ENCODE measurements at places on chromosomes 1 and 21. TPM values are rescaled to one million over a fixed set of nuclear protein-coding genes. Genes with fewer than 3 reads are reported as not detected.

The CHODL gene
- polyA plus RNA-seq, result 2.6 TPM

DNA sequence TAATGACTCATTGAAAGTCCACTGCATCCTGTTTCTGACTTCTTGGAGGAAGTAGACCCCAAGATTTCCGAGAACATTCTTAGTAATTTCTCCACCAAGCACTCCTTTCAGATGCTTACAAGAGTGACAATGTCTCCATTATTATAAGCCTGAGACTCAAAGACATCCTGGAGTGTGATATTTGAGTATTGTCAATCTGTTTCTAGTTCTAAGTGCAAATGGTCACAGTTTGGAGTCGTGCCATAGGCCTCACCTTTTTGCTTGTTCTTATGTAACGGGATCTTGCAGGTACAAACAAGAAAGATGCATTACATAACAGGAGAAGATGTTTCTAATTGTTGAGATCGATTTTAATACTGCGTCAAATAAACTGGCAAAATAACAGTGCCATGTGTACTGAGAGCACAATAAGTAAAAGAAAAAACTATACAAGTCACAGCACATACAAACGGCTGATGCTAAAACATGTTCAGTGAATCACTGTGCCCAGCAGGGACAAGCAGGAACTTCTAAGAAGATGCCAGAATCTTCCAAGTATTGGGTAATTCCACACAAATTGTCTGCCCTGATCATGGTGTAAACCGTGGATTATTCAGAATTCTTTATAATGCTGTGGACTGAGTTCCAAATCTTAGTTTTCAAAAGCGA is 54.1 kb downstream of the CD2 start:
- DNase-seq, result no peak

- no peak for DNase-seq
Observed at GRCh38 chr1:245578771-245579170, 424.0 kb downstream of the KIF26B start.

DNA sequence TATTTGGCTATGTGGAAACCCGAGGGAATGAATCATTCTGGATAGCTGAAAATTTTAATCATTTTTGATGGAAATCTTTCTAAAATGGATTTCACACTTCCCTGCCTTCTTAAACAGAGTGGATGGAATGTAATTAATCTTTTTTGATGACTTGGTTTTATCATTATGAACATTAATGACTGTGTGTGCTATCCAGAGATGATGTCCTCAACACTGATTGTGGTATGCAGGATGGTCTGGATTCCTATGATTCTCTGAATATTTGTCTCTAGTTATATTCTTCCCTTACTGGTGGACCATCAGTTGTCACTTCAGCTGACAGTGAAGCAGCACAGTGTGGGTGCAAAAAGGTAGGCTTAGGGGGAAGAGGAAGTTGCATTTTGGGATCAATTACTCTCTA is 513.5 kb downstream of the LMO4 start:
- DNase-seq, result no peak

DNA sequence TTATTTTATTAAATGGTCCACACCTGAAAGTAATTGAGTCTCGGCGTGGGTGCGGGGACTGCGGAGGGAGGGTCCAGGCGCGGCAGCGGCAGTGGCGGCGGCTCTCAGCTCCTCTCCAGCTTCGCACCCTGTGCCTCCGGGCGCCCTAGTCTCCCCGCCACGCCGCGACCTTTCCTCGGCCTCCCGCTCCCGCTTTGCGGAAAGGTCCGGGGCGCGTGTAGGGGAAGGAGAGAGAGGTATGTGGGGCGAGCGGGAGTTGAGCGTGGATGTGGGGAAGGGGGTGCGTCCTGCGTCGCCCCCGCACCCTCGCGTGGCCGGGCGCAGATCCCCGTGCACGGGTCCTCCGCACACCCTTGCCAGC is 13.4 kb upstream of the ALX3 start:
- DNase-seq, result no peak

GRCh38 chr1:241362350-241362749 is 5.3 kb upstream of the RGS7 start:
- no peak for DNase-seq

Measured in right lung (tissue), 10 donors.